ENCODE measurements at places on chromosomes 3 and 15.

DNA sequence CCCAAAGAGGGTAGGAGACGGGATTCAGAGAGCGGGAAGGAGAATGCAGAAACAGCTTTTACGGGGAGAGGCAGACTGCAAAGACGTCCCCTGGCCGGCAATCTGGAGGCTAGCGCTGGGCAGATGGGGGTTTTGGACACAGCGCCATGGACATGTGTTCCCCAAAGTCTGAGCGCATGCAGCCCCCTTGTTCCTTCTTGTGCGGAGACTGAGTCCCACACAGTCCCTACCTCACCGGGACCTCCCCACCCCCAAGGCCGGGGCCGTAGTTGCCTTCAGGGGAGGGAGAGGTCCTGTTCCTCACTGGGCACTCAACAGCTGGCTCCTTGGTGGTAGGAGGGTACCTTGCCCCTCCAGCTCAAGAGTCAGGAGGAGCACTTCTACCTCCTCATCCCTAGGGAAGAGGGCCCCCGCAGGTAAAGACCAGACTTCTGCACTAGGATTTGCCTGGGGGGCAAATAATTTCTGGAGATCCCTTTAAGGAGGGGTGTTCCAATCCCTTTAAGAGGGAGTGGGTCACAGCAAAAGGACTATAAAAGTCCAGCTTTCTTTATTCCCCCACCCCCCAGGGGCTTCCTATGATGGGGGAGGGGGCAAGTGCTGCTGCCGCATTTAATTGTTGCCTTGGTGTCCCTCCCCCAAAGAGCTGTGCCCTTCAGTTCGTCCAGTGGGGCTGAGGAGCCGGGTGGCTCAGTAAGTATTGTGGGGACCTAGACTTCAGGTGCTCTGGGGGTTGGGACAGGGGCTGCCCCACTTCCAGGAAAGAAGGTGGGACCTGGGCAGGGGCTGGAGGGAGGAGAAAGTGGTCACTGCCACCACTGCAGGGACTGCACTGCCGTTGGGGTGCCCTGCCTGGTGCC, 3.6 kb upstream of the BAHD1 start:
- peak; percentile 50 for DNase-seq

- peak; percentile 52 for DNase-seq
Observed at GRCh38 chr3:112681822-112682325, 40.9 kb upstream of the CCDC80 start.

DNA sequence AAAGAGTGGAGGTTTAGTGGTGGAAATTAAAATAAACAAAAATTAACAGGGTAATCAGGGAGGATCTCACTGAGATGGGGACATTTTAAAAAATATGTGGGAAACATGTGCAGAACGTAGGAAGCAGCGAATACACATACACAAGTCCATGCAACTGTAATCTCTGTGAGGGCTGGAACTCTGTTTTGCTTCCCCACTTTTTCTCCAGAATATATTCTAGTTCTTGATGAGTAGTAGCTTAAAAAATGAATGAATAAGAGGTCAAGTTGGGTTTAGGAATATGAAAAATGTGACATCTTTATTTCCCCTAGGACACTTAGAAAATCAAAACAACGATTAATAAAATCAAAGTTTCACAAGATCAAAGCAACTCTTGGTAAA, 312.2 kb upstream of the ZNF717 start:
- no peak for DNase-seq

DNA sequence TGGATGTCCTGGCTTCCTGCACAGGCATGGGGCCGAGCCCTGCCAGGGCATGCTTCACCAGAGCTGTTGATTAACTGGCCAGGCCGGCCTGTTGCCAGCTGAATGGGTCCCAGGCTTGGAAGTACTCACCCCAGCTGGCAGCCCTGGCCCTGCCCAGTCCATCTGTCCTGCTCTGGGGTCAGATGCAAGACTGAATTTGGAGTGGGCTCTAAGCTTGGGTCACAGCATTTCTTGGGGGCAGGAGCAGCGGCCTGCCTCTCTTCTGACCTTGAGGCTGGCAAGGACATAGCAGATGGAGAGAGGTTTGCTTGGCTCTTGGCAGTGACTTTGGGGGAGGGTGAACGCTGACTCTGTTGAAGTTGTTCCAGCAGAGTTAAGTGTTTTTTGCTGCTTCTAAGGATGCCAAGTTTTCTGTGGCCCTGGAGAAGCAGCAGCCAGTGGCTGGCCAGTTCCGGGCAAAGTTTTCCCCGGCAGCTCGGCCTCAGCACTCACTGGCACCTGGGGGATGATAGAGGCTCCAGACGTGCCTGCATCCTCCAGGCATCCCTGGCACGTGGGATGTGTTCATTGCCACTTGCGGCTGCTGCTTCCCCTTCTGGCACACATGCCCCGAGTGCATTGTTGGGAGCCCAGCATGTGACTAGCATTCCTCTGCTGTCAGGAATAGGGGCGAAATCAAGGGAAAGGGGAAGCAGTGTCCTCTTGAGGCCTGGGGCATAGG, 22.9 kb downstream of the PDIA5 start:
- no peak for DNase-seq

DNA sequence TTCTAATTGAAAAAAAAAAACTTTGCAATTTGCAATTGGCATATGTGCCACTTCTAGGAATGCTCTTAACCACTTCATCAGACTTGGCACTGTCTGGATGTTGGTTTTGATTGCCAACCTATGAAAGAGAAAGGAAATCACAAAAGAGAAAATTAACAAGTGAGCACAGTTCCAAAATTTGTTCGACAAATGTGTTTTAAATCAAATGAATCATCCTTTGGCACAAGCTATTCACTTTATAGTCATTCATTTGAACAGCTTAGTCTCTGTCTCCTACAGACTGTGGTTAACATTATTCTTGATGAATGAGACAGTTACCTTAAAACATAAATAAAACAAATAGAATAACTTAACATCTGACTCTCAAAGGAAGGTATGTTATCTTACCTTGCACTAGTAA, 265.0 kb downstream of the EPHA3 start:
- peak; percentile 46 for DNase-seq

DNA sequence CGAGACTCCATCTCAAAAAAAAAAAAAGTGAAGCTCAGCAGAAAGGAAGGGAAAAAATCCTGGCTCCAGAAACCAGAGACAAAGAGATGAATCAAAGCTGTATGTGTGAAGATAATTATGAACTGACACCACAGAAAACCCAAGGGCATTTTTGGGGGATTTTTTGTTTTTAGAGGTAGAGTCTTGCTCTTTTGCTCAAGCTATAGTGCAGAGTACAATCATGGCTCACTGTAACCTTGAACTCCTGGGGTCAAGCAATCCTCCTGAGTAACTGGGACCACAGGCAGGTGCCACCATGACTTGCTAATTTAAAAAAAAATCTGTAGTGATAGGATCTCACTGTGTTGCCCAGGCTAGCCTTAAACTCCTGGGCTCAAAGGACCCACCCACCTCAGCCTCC, 22.8 kb downstream of the HCLS1 start:
- DNase-seq = no peak

DNA sequence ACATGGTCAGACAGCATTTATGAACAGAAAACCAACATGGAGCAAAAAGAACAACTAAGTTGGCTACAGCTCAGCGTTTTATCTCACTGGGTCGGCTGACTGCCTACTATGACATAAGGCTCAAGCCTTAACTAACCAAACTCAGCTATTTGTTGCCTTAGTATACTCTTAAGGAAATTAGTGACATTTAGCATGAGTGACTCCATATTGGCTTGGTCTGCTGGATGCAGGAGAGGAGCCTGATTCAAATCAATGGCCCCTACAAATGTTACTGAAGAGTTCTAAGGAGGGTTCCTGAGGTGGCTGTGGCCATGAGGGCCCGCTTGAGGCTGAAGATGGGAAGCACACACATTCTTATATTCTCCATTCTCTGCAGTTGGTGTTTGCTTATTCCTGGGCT, 20.1 kb upstream of the ALDH1L1 start:
- DNase-seq = no peak

DNA sequence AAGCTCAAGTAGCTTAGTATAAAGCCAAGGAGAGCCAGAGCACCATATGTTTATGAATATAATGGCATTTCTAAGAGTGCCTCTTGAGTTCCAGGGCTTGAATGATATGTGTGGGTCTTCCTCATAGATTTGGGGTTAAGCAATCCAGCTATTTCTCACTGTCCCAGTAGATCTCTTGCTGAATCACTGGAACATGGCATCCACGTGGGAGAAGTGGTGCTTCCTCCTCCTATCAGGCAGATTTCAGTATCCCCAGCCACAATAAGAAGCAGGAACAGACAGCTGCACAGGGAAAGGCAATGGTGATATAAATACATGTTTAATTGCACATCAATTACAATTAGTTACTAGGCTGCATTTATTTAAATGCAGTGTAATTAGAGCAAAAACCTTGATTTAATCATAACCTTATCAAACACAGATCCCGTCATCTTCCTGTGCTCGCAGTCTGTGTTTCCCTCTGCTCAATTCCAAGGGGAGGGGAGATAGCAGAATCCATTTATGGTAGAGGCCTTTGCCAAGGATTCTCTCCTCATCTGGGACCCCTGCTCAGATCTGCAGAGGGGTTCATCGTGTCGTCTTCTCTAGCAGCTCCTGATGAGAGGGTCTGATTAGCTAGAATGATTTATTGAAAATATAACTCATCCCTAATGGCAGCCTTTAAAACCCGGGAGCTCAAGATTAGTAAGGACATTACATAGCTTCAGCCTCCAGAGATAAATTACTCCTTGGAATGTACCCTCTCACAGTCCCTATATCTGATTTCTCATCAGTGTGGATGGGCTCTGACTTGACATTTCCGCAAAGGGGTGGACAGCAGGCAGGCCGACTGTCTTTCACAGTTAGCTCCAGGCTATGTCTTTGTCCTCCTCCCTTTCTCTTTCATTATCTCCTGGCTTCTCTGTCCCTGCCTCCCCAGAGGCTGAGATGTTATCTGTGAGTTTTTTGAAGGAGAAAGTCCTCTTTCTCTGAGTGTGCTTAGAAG, 775.9 kb downstream of the AGBL1 start:
- DNase-seq = peak; percentile 26

GRCh38 chr15:51448622-51449399, 107.4 kb downstream of the GLDN start:
- DNase-seq = no peak

DNA sequence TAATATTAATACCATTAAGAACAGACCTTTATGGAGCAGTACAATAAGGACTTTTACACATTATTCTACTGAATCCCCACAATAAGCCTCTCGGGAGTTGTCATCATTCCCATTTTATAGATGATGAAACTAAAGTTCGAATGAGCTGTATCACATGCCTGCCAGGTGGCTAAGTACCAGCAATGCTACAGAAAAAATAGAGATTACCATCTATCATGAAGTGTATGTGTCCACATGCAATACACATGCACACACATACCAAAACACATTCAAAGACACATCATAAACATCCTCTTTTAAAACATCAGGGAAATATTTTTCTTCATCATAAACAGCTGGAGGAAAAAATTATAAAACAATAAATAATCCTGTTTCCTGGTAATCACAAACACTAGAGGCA, 136.6 kb downstream of the SUCLG2 start:
- no peak for DNase-seq

- DNase-seq = no peak
Observed at GRCh38 chr15:40702077-40702476, 7.1 kb downstream of the RAD51 start.

- no peak for DNase-seq
Observed at GRCh38 chr3:21377071-21377769, 373.8 kb downstream of the ZNF385D start.

DNA sequence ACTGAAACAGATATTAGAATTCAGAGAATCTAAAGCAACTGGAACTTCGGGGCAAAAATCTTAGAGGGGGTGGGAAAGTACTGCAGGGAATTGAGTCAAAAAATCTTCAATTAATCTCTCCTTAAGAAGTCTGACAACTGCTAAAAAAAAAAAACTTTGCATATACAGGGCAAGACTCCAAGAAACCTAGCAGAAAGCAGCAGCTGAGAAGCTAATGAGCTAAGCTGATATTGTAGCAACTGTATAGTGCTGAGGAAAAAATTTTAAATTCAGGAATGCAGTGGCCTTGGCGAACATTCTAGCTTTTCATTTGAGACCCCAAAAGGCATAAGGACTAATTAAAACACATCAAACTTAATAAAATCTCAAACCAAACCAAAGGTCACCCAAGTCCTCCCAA, 113.6 kb downstream of the SCAPER start:
- no peak for DNase-seq
